ENCODE measurements at places on chromosomes 6 and 20. TPM values are rescaled to one million over a fixed set of nuclear protein-coding genes. Genes with fewer than 3 reads are reported as not detected.

DNA sequence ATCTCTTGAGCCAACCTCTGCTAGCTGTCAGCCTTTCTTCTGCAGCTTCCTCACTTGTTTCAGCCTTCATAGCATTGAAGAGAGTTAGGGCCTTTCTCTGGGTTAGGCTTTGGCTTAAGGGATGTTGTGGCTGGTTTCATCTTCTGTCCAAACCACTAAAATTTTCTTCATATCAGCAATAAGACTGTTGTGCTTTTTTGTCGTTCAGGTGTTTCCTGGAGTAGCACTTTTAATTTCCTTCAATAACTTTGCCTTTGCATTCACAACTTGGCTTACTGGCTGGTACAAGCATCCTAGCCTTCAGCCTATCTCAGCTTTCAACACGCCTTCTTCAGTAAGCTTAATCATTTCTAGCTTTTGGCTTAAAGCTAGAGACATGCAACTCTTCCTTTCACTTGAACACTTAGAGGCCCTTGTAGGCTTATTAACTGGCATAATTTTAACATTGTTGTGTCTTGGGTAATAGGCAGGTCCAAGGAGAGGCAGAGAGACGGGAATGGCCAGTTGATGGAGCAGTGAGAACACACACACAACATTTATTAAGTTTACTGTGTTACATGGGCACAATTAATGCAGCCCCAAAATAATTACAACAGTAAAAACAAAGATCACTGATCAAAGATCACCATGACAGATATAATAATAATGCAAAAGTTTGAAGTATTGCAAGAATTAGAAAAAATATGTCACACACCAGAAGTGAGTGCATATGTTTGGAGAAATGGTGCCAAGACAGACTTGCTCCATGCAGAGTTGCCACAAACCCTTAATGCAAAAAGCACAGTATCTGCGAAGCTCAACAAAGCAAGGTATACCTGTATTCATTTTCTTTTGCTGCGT is 98.6 kb downstream of the HIVEP1 start:
- no peaks in the 10 kb centered on the region for H3K36me3 ChIP-seq
- no peaks in the 10 kb centered on the region for H3K27me3 ChIP-seq
- no peak overlapping the region for H3K4me3 ChIP-seq
- peak overlapping the region; percentile 7 for H3K27ac ChIP-seq

DNA sequence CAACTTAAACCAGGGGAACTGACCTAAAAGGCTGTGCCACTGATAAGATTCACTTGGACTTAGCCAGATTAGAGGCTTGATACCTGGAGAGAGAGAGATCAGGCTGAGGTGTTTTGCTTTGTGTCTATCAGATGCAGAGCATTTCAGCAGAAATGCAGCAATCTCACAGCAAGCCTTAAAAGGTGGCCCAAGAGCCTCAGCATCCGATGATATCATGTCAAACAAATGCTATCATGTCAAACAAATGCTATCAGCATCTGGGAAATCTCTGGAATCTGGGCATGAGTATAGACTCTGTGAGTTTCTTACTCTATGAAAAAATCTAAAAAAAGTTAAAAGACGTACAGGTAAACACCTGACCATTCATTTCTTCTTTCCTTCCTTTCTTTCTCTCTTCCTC is 718.9 kb downstream of the EYS start:
- no peak overlapping the region for H3K4me3 ChIP-seq
- no peaks in the 10 kb centered on the region for H3K27me3 ChIP-seq
- no peak overlapping the region for H3K27ac ChIP-seq
- no peaks in the 10 kb centered on the region for H3K4me1 ChIP-seq
- no peak for DNase-seq

DNA sequence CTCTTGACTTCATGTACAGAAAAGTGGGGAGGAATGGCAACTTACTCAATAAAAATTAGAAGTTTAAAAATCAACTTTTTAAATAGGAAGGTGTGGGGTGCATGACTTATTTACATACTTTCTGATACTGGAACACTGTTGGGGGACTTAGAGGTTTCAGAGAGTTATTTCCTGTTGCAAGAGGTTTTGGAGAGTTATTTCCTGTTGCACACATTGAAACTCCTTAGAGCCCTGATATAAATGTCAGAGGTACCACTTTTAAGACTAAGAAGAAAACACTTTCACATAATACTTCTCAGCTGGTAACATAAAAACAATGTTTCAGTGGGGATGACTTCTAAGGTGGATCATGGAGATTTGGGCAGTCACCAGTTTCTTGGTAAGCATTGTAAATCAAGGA is 579.9 kb downstream of the MMUT start:
- H3K4me1 ChIP-seq = no peaks in the 10 kb centered on the region
- H3K4me3 ChIP-seq = no peak overlapping the region
- H3K36me3 ChIP-seq = no peaks in the 10 kb centered on the region
- H3K27me3 ChIP-seq = no peaks in the 10 kb centered on the region

GRCh38 chr6:11307226-11307625 is 74.8 kb upstream of the NEDD9 start:
- no peaks in the 10 kb centered on the region for H3K36me3 ChIP-seq
- H3K4me1 ChIP-seq = no peaks in the 10 kb centered on the region
- no peak overlapping the region for H3K27ac ChIP-seq
- no peak for DNase-seq
- no peak overlapping the region for H3K4me3 ChIP-seq

- no peak overlapping the region for H3K4me3 ChIP-seq
- no peak overlapping the region for H3K27ac ChIP-seq
- H3K4me1 ChIP-seq = no peaks in the 10 kb centered on the region
- H3K36me3 ChIP-seq = no peaks in the 10 kb centered on the region
These were observed 991.9 kb downstream of the EPHA7 start for GRCh38 chr6:92427453-92427852.

GRCh38 chr6:131281471-131282270 is 146.4 kb downstream of the AKAP7 start:
- DNase-seq = no peak
- 0 out of 2 replicates have a peak, but pooled peaks cover 2% of the 10 kb centered on the region for H3K27me3 ChIP-seq
- no peak overlapping the region for H3K4me3 ChIP-seq

DNA sequence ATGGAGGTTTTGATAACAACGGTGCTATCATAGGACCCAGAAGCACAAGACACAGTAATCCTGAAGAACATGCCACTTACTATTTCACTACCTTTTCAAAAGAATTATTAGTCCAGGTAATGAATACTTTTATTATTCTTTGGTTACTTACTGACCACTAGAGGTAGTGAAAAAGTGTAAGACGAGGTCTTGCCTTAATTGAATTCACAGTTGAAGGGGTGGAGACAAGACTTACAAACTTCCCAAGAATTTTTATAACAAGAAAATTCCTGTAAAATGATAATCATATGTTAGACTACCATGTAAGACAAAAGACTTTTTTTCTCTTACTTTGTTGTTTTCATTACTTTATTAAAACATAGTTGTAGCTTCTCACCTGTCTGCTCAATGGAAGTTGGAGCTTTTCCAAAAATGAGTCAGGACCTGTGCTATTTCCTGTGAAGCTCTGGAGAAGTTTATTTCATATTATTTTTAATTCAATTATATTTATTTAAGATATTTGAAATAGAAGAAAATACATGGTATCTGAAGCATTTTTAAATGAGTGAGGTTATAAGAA is 52.4 kb downstream of the DOP1A start:
- no peaks in the 10 kb centered on the region for H3K27me3 ChIP-seq
- no peaks in the 10 kb centered on the region for H3K36me3 ChIP-seq
- H3K4me3 ChIP-seq = no peak overlapping the region
- no peak overlapping the region for H3K27ac ChIP-seq
- DNase-seq = no peak

DNA sequence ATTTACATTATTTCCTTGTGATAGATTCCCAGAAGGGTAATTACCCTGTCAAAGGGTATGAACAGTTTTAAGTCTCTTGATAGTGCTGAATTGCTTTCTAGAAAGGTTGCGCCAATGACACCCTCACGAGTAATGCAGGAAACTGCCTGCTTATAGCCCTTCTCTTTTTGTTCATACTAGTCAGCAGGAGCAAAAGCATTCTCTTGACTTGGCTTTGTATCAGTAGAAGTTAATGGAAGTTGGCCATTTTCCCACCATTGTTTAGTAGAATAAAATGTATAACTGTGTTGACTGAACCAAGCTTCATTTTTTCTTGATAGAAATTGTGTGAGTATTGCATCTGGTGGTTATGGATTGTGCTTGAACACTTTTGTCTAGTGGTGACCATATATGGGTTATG is 100.1 kb downstream of the FARS2 start:
- H3K4me3 ChIP-seq = no peak overlapping the region
- no peaks in the 10 kb centered on the region for H3K36me3 ChIP-seq
- H3K4me1 ChIP-seq = no peaks in the 10 kb centered on the region
- no peak for DNase-seq
- H3K27ac ChIP-seq = no peak overlapping the region

GRCh38 chr6:16063580-16063979 is 65.3 kb upstream of the MYLIP start:
- no peaks in the 10 kb centered on the region for H3K4me1 ChIP-seq
- H3K27ac ChIP-seq = no peak overlapping the region
- no peak overlapping the region for H3K4me3 ChIP-seq

DNA sequence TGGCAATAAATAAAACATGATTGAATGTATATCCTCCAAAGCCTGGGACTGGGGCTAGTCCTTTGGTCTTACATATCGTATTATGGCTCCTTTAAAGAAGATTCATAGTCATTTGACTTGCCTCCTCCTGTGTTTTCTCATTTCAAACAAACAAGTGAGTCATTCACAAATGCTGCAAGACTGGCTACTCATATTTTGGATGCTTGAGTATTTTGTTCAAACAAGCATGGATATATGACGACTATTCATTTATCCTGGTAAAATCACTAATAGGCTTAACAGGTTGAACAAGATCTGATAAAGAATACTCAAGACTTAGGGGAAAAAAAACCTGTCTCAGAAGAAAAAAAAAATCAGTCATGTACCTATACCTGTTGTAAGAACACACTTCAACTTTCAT is 111.1 kb upstream of the CCDC28A start:
- H3K4me1 ChIP-seq = no peaks in the 10 kb centered on the region
- H3K27ac ChIP-seq = no peak overlapping the region
- no peaks in the 10 kb centered on the region for H3K36me3 ChIP-seq

GRCh38 chr6:111238464-111239119 is 151.3 kb downstream of the SLC16A10 start:
- no peaks in the 10 kb centered on the region for H3K36me3 ChIP-seq
- no peaks in the 10 kb centered on the region for H3K4me1 ChIP-seq
- H3K27me3 ChIP-seq = no peaks in the 10 kb centered on the region
- no peak overlapping the region for H3K27ac ChIP-seq
- no peak for DNase-seq

DNA sequence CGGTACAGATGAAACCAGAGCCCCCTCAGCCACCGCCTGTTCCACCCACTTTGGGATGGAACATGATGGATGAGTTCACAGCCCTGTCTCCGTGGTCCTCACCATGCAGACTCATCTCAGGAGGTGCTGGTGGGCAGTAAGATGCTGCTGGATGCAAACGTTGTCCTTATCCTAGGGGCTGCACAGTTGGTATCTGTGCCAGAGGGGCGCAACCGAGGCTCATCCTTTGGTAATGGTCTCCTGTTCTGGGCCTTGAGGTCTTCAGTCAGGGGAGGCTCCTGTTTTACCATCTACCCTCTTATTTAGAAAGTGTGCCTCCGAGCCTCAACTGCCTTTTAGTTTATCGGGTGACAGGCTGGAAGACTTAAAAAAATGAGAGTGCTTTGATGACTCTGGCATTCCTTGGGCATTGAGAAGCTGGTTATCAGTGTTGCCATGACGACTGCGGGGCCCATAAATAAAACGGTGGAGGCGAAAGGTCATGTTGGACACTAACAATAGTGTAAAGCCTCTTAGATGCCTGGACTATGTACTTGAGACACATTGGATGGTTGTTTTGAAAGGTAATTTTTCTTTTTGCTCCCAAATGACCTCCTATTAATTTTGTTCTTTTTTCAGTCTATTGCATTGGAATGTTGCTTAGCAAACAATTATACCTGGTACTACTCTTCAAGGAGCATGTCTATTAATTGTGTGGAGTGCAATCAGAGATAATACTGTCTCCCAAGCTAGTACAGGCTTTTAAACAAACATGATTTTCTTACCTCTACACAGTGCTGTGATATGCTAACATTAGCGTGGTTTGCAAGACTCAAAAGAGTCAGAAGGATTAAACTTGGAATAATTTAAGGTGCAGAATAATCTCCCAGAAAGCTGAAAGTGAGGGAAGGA is 74.2 kb upstream of the DSP start:
- DNase-seq = no peak
- no peak overlapping the region for H3K27ac ChIP-seq
- H3K36me3 ChIP-seq = no peaks in the 10 kb centered on the region
- no peak overlapping the region for H3K4me3 ChIP-seq

DNA sequence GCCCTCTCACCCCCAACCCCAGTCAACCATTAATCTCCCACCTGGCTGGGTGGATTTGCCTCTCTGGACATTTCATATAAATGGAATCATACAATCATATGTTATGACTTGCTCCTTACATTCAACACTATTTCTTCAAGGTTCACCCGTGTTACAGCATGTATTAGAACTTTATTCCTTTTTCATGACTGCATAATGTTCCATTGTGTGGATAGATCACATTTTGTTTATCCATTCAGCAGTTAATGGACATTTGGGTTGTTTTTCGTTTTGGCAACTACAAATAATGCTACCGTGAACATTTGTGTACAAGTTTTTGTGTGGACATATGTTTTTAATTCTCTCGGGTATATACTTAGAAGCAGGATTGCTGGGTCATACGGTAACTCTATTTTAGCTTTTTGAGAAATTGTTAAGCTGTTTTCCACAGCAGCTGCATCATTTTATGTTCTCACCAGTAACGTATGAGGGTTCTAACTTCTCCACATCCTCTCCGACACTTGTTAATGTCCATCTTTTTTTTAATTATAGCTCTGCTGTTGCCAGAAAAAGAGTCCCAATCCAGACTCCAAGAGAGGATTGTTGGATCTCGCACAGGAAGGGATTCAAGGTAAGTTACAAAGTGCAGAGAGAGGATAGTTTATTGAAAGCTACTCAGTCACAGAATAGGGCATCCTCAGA is 15.9 kb upstream of the BNIP5 start:
- no peak overlapping the region for H3K4me3 ChIP-seq
- H3K36me3 ChIP-seq = no peaks in the 10 kb centered on the region
- no peak for DNase-seq
- no peaks in the 10 kb centered on the region for H3K27me3 ChIP-seq
- no peaks in the 10 kb centered on the region for H3K4me1 ChIP-seq

The PRPF6 gene
- 102 TPM for total RNA-seq

The ROMO1 gene
- total RNA-seq = 154 TPM

The POU3F2 gene
- total RNA-seq = not detected

The MUC22 gene
- not detected for total RNA-seq

The RAB44 gene
- 0.05 TPM for total RNA-seq

The CPXM1 gene
- 0.90 TPM for total RNA-seq

The RAET1L gene
- total RNA-seq = not detected

The SRMS gene
- total RNA-seq = not detected

The PKHD1 gene
- total RNA-seq = 0.05 TPM

Data from GM12878 (cell line).